Pulmonary artery endothelial cell (primary cell): ENCODE measurements at places on chromosomes 7 and 10.

DNA sequence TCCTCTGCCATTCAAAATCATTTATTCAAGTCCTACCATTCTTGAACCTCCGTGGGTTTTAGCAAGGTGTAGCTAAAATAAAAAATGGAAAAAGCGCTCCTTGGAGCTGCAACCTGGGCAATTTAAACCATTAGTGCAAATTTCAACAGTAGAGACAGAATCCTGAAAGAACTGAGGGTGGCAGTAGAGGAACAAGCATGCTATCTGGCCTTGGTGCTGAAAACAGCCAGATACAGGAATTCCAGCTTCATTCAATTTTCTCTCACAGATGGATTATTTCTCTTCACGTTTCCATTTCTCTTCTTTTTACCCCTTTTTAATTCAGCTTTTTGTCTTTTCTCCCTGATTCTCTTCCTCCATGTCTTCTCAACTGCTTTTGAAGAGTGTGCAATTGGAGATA lies 77.7 kb downstream of the OTUD1 start:
- DNase-seq, result no peak

DNA sequence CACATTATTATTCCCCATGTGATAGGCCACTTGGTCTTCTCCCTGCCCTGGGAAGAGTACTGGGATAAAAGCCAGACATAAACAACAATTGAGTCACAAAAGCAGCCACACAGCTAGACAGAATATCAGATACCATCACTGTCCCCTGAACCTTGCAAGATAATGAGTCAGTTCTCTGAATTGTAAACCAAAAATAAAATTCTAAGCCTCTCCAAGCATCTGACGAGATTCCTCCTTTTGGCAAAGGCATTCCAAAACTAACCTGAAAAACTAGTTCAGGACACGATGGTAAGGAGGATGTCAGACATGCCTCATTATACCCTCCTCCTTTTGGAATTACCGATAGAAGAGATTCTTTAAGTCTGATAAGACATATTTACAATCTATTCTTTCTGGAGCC lies 450.7 kb downstream of the HTR7 start:
- no peak for DNase-seq

GRCh38 chr10:44916429-44916828 lies 5.3 kb downstream of the TMEM72 start:
- no peak for DNase-seq

- no peak for DNase-seq
Observed at GRCh38 chr7:144037414-144038035, 11.2 kb upstream of the OR2A5 start.

GRCh38 chr7:16422103-16422435 lies 731 bp upstream of the CRPPA start:
- no peak for DNase-seq

GRCh38 chr10:52639652-52640051 lies 132.9 kb downstream of the MBL2 start:
- no peak for DNase-seq

DNA sequence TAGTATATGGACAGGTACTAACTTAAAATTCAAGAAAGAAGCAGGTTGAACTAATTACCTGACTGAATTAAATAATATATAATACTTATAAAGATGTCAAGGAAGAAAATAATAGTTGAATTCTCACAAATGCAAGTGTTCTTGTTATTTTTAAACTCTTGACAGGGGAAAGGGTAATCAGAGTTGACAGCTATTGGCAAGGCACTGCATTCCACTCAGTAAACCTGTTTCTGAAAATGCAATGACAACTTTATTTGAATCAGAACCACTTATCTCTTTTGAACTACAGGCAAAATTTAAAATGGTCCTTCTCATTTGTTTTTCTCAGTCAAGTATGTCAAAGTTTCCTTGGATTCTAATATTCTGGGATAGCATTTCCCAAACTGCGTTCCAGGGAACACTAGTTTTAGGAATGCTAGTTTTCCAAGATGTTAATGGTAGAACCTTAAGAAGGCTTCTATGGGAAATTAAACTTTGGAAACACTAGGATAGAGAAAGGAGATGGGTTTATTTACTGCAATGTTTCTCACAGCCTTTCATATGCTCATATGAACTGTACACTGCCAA lies 103.7 kb upstream of the LRRN3 start:
- DNase-seq, result no peak

DNA sequence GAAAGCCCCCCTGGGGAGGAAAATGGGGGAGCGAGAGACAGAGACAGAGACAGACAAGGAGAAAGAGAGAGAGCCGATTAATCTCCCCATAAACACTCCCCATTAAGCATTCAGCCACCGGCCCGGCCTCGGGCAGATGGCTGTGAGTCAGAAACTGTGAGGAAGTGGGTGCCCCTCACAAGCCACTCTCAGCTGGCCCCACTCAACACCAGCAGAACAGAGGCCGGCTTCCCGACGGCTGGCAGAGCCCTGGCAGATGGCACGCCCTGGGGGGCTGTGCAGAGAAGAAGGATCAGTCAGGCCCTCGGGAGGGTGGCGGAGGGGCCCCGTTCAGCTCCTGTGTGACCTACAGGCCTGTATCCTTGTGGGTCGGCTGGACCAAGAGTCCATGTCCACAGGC lies 41.2 kb downstream of the CAMK2B start:
- DNase-seq, result no peak

DNA sequence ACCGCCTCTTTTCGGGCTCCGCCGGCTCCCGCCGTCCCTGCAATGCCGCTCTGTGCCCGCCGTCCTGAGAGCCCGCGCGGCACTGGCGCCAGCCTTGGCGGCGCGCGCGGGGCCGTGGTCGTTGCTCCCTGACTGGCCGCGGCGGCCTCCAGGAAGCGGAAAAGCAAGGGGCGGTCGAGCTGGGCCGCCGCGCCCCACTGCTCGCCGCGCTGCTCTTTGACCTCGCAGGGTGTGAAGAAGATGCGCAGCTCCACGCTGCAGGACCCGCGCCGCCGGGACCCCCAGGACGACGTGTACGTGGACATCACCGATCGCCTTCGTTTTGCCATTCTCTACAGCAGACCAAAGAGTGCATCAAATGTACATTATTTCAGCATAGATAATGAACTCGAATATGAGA lies at the start of gene CDC14C:
CDC14C (plus strand) TSS at position 115 of the 400 bp plus-strand sequence; CDS start at position 241, 126 bp downstream.
- no peak for DNase-seq

DNA sequence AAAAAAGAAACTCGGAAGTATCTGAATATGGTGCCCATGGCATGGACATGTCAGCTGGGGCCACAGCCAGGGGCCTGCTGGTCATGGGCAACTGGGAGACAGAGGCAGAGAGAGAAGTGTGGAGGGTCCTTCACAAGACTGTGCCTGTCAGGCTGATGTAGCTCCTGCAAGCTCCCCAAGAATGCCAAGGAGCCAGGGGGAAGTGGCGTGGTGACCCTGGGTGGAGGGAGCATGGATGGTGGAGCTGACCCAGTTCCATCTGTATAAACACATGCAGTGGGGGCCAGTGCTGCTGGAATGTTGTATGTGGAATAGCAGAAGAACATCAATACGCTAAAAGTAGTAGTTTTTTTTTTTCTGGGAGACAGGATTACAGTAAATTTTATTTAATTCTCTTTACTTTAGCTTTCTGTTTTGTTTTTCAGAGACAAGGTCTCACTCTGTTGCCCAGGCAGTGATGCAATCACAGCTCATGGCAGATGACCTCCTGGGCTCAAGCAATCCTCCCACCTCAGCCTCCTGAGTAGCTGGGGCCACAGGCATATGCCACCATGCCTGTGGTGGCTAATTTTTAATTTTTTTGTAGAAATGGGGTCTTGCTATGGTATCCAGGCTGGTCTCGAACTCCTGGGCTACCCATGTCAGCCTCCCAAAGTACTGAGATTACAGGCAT lies 10.5 kb upstream of the ZMIZ2 start:
- no peak for DNase-seq
